NCI-H2029 (cell line): ENCODE measurements at places on chromosomes 1 and 21.

- DNase-seq = no peak
Observed at GRCh38 chr1:39694026-39694425, 2.8 kb upstream of the HPCAL4 start.

GRCh38 chr1:233668725-233669294, 54.9 kb downstream of the KCNK1 start:
- no peak for DNase-seq

- DNase-seq = no peak
Observed at GRCh38 chr1:119488216-119488615, 18.8 kb upstream of the HSD3B1 start.

DNA sequence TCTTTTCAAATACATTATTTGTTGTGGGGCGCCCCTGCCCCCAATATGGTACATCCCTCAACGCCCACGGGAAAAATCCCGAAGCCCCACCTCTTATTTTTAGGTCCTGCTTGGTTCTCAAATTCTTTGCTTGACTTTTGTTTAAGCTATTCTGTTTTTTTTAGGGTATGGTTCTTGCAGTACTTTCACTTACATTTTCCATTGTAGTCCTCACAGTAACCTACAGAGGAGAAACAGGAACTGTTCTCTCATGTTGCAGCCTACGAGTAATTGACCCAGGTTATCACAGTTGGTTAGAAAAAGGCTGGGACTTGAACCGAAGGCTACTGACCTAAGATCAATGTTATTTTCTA, 697 bp upstream of the C21orf91 start:
- DNase-seq = no peak

GRCh38 chr1:204263254-204263910, 49.6 kb upstream of the GOLT1A start:
- no peak for DNase-seq

- DNase-seq = no peak
Observed at GRCh38 chr1:23825762-23826522, 713 bp upstream of the HMGCL start.

- DNase-seq = no peak
Observed at GRCh38 chr1:215640429-215641148, 73.5 kb downstream of the KCTD3 start.

GRCh38 chr1:116569776-116570357, 959 bp downstream of the CD58 start:
- DNase-seq = peak; percentile 23

- no peak for DNase-seq
Observed at GRCh38 chr1:246878551-246878950, 53.2 kb downstream of the AHCTF1 start.

GRCh38 chr21:41011951-41012366, 156.0 kb upstream of the BACE2 start:
- DNase-seq = peak; percentile 37

DNA sequence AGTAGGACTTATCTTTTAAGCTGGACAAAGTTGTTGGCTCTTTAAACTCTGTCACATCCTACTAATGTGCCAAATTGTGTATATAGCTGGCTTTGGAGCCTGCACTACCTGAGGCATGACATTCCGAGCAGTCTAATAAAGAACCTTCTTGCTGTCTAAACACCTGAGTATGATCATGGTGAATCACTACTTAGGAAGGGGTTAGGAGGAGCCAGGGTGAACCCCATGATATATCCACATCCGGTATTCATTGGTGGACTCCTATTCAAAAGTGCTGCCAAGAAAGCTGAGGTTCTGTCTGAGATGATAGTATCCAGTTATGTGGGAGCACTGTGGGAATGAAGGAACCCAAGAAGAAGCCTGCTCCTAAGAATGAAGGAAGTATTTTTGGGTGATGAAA, 27.1 kb downstream of the CRNN start:
- DNase-seq = no peak

GRCh38 chr1:222618880-222619596, 1.1 kb downstream of the MIA3 start:
- DNase-seq = no peak

DNA sequence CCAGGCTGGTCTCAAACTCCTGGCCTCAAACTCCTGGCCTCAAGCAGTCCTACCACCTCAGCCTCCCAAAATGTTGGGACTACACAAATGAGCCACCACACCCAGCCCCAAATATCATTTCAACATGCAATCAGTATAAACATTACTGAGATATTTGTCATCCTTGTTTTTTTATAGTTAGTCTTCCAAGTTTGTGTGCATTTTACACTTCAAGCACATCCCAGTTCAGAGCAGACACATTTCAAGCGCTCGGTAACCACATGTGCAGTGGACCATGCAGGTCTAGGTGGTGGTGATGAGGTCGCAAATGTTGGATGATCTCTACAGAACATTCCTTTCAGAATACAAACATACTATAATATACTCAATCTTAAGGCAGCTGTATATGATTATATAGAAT, 23.8 kb upstream of the APP start:
- no peak for DNase-seq

GRCh38 chr1:178945763-178946266, 74.9 kb upstream of the ANGPTL1 start:
- DNase-seq = no peak

DNA sequence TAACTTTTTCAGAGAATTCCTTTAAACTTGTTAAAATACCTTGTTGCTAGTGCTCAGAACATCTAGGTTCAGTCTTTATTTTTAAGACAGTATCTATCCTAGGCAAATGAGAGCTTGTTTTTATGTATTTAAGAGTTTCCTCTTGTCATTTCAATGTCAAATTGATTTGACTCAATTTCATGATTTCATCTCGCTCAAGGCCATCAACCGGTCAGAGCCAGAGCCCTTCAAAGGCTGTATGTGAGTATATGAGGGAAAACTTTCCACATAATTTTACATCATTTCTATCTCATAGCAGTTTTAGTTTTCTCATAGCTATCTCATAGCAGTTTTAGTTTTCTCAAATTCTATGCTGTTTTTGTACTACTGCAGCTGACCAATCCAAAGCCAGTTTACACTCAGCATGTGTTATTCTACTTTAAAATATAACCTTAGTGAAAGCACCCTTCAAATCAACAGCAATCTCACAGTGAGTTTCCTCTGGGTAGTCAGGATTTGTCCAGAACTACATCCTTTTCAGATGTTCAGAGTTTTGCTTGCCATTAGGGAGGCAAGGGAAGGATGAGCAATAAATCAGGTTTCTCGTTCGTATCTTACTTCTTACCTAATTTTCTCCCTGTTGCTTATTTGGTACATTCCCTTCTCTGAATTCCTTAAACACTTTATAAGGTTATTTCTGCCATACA, 12.7 kb downstream of the HNRNPU start:
- no peak for DNase-seq

DNA sequence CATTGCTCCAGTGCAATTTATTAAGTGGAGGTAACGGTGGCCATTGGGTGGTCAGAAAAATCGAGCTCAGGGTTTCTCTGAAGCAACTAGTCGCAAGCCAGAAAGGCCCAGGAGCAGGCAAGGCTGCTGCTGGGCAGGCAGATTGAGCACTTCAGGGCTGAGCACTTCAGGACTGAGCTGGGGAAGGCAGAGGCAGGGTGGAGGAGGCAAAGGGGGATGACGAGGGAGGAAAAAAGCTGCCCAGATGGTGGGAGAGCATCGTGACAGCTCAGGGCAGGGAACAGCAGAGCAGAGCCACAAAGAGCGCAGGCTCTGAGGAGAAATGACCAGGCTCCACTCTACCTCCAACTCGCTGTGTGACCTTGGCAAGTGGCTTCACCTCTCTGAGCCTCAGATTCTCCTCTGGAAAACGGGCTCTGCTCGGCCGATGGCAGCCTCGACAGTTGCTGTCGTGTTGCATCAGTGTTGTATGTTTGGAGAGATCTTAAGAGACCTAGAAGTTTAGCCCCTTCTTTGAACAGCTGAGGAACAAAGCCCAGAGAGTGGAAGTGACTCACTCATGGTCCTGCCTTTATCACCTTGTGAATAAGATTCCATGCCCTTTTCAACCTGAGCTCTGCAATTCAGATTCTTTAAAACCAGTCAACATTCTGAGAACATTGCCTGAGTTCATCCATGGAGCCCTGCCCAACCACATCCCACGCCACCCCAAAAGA, 141.4 kb downstream of the SYF2 start:
- no peak for DNase-seq

GRCh38 chr1:90122654-90123340, 127.9 kb downstream of the ZNF326 start:
- DNase-seq = no peak

DNA sequence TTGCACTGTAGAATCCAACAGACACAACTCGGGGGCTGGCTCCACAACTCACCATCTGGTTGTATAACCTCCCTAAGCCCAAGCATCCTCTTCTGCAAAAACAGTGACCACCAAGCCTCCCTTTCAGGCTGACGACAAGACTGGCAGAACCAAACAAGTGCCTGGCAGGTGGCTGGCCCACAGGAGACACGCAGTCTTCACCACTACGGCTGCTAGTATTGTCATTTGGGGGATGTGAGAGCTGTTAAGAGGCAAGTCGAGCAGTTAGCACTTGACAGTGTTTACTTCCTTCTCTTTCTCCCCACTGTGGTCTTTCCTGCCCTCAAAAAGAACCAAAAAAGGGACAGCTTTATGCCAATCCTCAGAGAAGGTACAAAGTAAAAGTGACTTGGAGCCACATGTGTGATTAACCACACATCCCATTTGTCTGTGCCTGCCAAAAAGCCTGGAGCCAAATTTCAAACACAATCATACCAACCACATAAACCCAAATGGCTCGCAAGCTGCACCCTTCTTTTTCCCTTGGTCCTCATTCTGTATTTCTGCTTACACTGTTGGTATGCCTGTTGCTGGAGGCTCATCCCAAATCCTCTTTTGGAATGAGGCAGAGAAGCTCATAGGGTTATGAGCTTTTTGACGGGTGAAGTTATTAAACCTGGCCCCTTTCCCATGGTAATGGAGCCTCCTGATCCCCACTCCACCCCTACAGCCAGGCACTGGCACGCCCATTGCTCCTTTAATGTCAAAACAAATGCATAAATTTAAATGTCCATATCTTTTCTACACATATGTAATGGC, 94.1 kb downstream of the TGFBR3 start:
- DNase-seq = peak; percentile 52

- DNase-seq = no peak
Observed at GRCh38 chr1:110214454-110215404, 4.6 kb downstream of the KCNC4 start.

- DNase-seq = no peak
Observed at GRCh38 chr1:111756124-111756513, 418 bp downstream of the DDX20 start.

- DNase-seq = peak; percentile 97
Observed at GRCh38 chr1:179954493-179955286, at the start of gene CEP350. CEP350 (plus strand) TSS chr1:179954810; CDS start chr1:179986182, 31,372 bp downstream.

- no peak for DNase-seq
Observed at GRCh38 chr1:86748622-86749373, 44.4 kb downstream of the SH3GLB1 start.

DNA sequence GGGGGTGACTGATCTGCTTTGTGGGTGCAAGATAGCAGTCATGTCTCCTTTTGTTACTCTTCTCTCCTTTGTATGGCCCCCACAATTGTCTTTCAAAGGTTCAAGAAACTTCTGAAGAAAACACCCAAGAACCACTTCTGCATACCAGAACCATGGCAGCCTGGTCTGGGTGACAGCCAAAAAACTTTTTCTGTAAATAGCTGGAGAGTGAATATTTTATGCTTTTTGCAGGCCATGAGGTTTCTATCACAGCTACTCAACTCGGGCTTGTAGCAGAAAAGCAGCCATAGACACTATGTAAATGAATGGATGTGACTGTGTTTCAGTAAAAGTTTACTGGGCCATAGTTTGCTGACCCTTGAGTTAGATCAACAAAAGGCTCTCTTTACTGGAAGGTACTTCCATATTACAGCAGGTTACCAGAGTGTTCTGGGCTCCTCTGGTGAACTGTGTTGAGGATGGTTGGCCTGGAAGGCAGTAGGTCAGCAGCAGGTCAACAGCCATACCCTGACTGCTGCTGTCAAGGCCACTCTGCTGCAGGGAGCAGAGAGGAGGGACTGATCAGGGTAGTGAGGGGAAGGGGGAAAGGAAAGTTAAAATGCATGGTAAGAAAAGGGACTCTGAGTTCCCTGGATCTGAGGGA, 116.4 kb downstream of the GDAP2 start:
- DNase-seq = no peak

DNA sequence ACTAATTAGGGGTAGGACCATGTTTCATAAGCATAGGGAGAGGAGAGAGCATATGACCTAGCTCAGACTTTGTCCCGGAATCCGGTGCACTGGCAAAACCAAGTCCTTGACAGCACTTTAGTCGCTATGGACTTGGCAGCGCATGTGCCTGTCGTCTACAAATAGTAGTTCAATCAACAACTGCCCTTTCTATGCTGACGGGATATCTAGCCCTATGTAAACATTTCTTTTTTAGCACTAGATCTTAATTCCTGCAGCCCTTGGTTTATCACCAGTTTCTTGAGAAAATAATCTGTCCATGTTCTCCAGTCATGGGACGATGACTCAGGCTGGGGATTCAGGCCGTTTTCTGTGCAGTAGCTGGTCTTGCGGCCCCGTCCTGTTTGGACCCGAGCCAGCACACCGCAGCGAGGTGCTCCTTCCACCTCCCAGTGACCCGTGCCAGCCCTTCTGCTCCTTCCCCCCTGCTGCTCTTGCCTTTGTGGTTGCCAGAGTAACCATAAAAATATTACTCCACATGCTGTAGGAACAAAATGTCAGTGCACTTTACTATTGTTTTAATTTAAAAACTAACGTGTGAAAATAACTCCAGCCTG, 8.6 kb upstream of the MT1HL1 start:
- peak; percentile 14 for DNase-seq

DNA sequence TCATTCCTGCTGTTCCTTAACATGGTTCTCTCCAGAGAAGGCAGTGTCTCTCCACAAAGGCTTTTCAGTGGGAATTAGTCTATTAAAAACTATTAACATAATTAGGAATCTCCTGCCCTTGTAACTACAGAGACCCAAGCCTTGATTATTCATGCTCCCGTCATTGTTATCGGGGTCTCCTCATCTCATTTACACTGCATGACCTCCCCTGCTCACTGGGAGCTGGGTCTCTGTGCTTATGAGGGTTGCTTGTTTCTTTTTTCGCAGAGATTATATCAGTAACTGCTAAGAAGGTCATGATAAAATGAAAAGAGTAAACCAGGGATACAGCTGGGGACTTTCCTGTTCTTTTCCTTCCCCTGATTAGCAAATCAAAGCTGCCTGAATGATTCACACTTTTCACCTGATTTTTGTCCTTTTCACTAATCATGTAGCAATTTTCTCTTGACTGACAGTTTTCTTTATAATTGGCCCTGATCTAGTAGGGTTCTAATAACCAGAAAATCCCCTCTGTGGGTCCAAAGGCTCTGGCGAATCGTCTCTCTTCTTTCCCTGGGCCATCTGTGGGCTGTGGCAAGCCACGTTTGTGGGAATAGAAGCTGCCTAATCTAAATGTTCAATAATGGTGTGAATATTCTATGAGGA, 116.5 kb upstream of the BARHL2 start:
- no peak for DNase-seq
